ENCODE measurements at places on chromosomes 5 and 9. TPM values are rescaled to one million over a fixed set of nuclear protein-coding genes. Genes with fewer than 3 reads are reported as not detected.

GRCh38 chr5:121693864-121694263, 157.8 kb upstream of the FTMT start:
- DNase-seq = no peak

DNA sequence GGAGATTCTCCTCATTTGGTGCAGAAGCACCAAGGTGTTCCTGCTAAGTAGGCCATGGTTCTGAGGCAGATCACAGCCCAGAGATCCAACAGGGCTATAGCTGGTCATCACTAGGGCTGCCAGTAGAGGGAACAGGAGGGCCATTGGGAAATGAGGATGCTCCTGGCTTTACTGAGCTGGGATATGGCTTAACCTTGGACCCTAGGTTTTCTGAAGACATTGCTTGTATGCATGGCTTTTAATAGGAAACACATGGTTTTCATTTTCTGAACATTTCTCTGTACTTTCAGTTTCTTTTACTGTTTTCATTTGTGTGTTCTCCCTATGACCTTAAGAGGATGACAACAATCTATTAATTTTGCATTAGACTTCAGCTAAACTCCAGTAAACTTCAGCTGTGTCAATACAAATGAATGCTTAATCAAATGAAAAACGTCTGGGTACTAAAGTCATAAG, at the start of gene IFNW1:
IFNW1 (minus strand) TSS at position 406 of the 456 bp plus-strand sequence; CDS start at position 144, 262 bp downstream.
- no peak for DNase-seq

DNA sequence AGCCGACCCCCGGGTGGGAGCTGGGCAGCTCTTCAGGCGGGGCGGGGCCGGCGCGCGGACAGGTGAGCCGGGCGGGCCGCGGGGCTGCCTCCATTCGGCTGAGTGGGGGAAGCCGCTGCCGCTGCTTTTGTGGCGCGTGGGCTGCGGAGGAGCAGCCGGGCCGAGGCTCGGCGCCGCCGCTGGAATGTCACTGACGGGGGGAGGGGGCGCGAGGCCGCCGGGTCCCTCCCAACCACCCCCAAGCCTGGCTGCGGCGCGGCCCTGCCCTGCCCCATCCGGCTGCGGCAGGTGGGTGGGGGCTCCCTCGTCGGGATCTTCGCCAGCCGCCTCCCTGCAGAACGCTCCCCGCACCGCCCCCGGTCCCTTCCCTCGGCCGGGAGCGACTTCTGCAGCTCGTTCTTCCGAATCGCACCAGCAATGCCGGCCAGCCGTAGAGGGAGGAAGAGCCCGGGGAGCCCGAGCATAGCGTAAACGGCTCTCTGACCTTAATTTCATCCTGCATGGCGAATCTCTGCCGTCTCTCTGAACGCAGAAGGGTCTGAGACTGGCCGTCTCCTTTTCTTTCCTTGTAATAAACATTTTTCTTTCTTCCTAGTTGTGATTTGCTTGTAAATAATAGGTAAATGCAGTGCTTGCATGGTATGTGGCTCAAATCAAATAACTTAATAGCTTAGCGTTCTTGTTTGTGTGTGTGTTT, 505 bp downstream of the SPTAN1 start:
- DNase-seq = no peak

- DNase-seq = no peak
Measured at GRCh38 chr9:107389617-107390071, 99.9 kb downstream of the KLF4 start.

GRCh38 chr9:115943431-115944165, 210.0 kb upstream of the PAPPA start:
- DNase-seq = no peak

The PCDHB13 gene
- 5.9 TPM for total RNA-seq

- no peak for DNase-seq
Measured at GRCh38 chr5:147670815-147671214, 111.7 kb downstream of the JAKMIP2 start.

GRCh38 chr5:95963650-95964410, 2.2 kb upstream of the ELL2 start:
- no peak for DNase-seq

GRCh38 chr9:133520121-133520835, 4.5 kb downstream of the MYMK start:
- DNase-seq = no peak

DNA sequence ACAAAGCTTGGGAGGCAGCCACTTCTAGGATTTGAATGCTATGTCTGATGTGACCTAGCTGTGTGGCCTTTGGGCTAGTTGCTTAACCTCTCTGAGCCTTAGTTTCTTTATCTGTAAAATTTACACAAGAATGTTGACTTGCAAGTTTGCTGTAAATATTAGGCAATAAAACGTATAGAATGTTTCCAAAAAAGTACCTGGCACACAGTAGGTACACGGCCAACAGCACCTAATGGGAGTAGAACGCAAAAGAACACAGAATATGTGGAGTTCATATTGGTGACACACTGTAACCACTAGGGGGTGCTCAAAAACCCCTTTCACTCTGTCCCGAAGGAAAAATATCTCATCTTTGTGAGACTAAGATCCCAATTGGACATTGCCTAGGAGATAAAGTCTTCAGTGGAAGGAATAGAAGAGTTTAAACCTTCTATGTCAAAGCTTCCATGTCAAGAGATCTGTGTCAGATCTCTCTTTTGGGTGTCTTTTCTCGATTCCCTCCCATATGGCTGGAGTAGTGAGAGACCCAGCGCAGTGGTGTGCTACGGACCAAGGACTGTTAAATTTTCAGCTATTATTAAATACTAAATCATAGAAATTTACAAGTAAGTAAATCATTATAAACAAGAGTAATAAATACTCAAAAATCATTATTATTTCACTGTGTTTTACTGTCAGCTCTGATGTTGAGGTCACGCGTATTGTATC, 145.4 kb upstream of the RAD23B start:
- no peak for DNase-seq

GRCh38 chr9:72657023-72657422, 135.6 kb downstream of the TMC1 start:
- DNase-seq = no peak

DNA sequence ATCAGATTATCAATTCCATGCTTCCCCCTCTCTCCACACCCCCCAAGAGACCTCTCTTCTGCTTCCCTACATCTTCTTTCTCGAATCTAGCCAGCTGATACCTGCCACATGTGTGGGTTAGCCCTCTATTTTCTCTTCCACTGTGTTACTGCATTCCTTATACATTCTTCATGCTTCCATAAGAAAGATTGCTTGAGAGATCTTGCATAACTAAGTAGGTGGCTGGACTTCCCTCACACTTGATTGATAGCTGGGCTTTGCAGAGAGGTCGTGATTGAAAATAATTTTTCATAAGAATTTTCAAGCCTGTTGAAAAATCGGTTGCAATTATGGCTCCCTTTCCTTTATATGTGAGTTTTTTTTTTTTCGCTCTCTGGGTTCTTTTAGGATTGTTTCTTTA, 33.0 kb upstream of the PANK3 start:
- DNase-seq = no peak

- no peak for DNase-seq
Measured at GRCh38 chr5:175728885-175729828, 71.3 kb downstream of the HRH2 start.

The ZNF608 gene
- total RNA-seq = 23.7 TPM

The MSMP gene
- 0.53 TPM for total RNA-seq

The PAEP gene
- not detected for total RNA-seq
